ENCODE measurements at places on chromosomes 7 and 10.

DNA sequence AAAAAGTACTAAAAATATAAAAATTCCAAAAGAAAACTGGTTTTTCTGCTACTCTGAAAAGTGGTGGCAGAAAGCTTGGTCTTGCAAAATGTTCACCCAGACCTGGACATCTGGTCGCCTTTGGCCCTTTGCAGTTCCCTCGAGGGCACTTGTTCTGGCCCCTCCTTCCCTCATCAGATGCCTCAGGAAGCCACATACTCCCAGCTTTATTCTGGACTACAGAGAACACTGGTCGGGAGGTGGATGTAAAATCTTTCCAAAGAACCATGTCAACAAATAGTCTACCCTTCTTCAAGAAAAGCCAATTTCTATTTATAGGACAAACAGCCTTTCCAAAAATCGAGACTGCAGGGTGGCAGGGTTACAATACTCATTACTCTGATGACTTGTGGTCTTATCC, 726.1 kb downstream of the TNS3 start:
- no peak overlapping the region for H3K4me3 ChIP-seq
- DNase-seq: no peak
- no peaks in the 10 kb centered on the region for H3K27me3 ChIP-seq
- no peaks in the 10 kb centered on the region for H3K4me1 ChIP-seq

DNA sequence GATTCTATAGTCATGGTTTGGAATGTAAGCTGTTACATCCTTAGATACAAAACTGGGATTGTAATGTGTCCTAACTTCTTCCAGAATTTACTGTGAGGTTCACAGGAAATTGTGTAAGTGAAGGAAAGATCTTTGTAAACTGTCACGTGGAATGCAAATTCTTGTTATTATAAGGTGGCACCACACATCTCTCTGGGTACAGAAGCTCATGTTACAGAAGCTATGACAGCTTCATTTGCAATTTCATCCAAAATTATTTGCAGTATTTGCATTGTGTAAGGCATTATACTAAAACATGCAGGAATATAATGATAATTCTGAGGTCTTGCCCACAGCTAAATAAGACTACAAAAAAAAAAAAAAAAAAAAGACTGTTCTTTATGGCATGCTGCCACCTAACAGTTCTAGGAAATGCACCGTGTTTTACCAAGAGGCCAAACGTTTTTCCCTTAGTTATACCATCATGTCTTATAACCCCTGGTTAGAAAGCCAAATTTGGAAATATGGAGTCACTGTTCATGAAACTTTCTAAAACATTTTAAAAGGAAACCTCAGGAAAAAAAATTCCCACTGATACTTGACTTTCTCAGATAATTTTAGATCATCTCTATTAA, 17.6 kb downstream of the MINDY3 start:
- H3K4me1 ChIP-seq: no peaks in the 10 kb centered on the region
- H3K27me3 ChIP-seq: no peaks in the 10 kb centered on the region
- no peaks in the 10 kb centered on the region for H3K36me3 ChIP-seq
- no peak overlapping the region for H3K4me3 ChIP-seq
- H3K27ac ChIP-seq: no peak overlapping the region
- DNase-seq: no peak

- DNase-seq: no peak
- H3K4me1 ChIP-seq: peaks cover 92% of the 10 kb centered on the region
- no peaks in the 10 kb centered on the region for H3K36me3 ChIP-seq
- no peak overlapping the region for H3K4me3 ChIP-seq
- H3K27me3 ChIP-seq: no peaks in the 10 kb centered on the region
Measured at GRCh38 chr10:132413226-132414205, 16.5 kb downstream of the PWWP2B start.

GRCh38 chr10:43963379-43963778, 314.7 kb upstream of the ZNF32 start:
- peak overlapping the region; percentile 59 for H3K27ac ChIP-seq
- no peak overlapping the region for H3K4me3 ChIP-seq
- peaks cover 15% of the 10 kb centered on the region for H3K4me1 ChIP-seq

DNA sequence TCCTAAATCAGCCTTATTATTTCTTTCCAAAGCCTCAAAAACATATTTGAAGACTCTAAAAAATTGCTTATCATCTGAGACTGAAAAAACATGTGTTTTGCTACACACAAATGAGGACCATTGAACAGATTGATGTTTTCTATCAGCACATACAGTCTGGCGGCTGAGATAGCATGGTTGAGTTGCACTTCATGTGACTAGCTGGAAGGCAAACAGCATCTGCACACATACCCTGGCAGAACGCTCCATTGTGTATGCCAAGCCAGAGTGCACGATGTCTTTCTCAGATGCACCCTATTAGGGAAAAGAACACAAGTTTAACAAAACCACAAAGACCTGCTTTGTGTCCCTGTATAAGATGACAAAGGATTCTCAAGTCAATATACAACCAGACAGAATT, 33.0 kb downstream of the FAM25A start:
- H3K27ac ChIP-seq: no peak overlapping the region
- H3K4me3 ChIP-seq: no peak overlapping the region
- no peaks in the 10 kb centered on the region for H3K4me1 ChIP-seq
- H3K36me3 ChIP-seq: peaks cover 3% of the 10 kb centered on the region

DNA sequence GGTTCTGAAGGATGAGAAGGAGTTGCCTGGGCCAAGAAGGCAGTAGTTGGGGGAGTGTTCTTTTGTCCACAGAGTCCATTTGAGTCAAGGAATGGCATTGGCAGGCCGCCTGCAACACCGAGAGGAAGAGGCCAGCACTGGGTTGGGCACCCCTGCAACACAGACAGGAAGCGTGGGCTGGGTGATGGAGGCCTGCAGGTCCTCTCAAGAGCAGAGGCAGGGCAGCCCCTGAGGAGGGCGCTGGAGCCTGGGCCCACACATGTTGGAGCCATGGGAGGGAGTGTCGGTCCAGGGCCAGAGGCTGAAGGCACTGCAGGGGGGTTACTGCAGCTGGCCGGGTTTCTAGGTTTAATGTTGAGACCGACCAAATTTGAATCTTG, 137.3 kb downstream of the PTPN20 start:
- H3K36me3 ChIP-seq: no peaks in the 10 kb centered on the region
- peaks cover 5% of the 10 kb centered on the region for H3K4me1 ChIP-seq
- DNase-seq: peak; percentile 24

DNA sequence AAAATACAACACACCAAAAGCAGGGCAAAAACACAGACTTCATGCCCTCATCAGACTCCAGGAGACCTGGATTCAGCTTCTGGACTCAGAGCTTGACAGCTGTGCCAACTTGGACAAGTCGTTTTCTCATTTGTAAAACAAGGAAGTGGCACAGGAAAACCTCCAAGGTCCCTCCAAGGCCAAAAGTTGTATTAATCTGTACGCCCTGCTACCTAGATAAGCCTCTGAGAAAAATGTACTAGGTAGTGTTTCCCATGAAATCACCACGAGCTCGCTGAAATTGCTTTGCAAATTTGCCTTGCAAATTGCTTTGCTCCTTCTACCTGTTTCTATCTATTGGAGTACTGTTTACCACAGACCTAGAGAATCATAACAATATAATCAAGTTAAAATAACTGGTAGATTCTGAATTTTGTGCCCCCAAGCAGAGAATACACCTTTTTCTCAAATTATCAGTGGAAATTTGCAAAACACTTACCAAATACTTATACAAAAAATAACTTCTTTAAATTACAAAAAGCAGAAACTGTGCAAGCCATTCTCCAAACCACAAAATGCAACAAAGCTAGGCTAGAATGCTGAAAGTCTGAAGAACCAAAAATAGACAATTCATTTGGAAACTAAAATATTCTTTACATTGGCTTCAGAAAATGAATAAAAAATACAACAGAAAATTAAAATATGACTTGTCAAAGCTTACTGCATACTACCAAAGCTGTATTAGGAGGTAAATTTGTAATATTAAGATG, 158.1 kb upstream of the CHST15 start:
- H3K4me1 ChIP-seq: peaks cover 35% of the 10 kb centered on the region
- no peaks in the 10 kb centered on the region for H3K36me3 ChIP-seq
- no peak overlapping the region for H3K27ac ChIP-seq
- no peaks in the 10 kb centered on the region for H3K27me3 ChIP-seq

DNA sequence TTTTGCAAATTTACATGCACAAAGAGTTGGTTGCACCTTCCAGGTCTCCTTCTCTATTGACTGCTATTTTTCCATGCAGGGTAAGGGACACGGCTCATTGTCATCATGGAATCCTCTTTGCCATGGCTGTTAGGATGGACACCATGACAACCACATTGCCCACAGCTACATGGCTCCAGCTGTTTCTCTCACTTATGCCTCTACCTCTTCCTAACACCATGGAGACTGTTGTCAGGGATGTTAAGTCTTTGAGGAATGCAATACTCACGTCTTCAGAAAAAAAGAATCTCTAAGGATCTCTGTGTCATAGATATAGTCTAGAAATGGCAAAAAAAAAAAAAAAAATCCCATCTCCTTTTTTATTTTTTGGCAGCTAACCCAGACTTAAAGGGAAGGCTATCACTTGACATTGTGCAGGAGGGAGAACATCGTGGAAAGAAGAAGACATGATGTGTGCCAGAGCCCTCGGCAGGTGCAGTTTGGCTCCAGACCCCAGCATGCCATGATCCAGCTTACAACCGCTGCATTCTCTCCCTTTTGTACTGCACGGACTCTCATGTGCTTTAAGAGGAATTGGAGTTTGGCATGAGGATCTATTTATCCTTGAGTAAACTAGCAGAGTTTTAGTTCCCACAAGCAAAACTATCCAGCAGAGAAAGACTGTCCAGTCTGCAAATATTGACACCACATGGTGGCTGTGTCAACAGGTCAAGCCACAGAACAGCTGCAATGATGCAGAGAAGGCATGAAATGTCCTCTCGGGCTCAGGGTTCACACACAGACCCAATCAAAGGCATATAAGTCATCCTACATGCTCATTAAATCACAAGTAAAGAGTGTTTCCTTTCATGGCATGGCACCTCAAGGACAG, 70.8 kb downstream of the FRMD4A start:
- H3K4me1 ChIP-seq: peaks cover 16% of the 10 kb centered on the region
- no peaks in the 10 kb centered on the region for H3K36me3 ChIP-seq
- peak overlapping the region; percentile 27 for H3K27ac ChIP-seq

DNA sequence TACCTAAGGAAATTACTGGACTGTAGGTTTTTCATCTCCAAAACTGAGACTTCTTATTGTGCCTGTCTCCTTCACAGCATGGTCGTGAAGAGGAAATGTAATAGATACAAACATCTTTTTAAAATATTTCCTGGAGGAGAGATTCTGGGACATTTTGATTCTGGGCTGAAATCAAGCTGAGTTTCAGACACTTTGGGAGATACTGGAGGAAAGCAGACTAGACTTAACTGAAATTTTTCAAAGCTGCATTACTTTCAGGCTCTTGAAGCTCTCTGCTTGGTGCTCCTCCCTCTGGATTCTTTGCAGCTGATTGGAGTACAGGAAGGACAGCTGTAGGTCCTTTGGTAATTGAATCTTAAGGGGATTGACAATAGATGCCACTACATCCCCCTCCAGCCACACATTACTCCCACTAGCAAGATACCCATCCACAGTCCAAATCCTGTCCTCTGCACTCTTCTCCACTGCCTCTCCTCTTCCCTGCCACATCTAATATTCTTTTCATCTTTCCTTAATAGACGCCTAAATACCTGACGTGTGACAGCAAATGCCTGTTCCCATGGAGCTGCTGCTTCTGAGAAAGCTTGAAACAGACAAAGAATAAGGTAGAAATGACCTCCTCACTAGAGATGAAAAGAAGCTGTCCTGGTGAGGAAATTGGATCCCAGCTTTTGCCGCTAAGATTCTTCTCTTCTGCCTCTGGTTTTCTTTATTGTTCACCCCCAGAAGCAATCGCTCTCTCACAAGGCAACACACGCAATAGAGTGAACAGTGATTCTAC, 111.5 kb upstream of the PHYHIPL start:
- no peaks in the 10 kb centered on the region for H3K27me3 ChIP-seq
- H3K4me1 ChIP-seq: peaks cover 23% of the 10 kb centered on the region
- H3K36me3 ChIP-seq: no peaks in the 10 kb centered on the region
- no peak for DNase-seq
- no peak overlapping the region for H3K4me3 ChIP-seq

All from body of pancreas (tissue), 4 donors.